Esophagus squamous epithelium (tissue), 5 donors: ENCODE measurements at places on chromosomes 3 and 15.

DNA sequence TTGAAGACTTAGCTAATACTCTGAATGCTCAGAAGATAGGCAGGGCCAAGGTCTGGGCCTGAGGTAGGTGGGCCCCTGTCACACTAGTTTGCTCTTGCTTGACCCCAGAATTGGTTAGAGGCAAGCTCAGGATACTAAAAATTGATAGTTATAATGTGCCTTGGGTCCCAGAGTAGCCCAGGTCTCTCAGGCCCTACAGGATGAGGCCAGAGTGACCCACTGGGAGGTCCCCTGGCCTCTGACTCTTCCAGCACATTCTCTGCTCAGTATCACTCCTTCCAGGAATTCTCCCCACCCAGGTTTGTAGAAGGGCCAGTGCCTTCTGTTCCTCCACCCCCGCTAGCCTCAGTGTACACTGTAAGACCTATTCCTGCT, 667 bp upstream of the KLHDC8B start:
- DNase-seq, result no peak

GRCh38 chr3:95905182-95905581, 909.2 kb upstream of the EPHA6 start:
- DNase-seq, result no peak

DNA sequence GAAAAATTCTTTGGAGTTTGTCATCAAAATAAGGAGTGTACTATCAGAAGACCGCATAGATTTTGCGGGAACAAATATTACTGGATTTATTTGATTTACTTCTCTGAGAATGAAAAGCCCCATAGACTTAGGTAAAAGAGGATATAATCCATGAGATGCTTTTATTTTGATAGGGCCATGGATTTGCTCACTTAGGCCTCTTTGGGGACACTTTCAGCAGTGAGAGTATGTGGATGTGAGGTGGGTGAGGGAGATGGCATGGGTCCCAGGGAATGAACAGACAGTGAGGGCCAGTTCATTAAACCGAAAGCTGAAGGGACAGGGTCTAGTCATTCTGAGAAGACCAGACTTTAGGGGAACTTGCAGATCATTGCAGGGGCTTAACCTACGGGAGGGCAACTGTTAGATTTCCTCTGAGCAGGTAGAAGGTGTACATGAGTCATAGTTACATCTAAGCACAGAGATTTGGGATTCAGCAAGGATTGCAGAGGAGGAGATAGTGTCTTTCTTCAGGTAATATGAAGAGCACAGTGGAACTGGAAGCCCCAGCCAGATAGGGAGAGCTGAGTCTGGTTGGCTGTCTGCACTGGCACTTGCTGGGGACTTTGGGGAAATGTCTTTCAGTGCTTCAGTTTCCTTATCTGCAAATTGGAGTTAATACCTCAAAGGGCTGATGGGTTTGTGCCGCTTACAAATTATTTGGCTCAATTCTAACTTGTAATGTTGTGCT, 30.8 kb downstream of the SH3GL3 start:
- no peak for DNase-seq

DNA sequence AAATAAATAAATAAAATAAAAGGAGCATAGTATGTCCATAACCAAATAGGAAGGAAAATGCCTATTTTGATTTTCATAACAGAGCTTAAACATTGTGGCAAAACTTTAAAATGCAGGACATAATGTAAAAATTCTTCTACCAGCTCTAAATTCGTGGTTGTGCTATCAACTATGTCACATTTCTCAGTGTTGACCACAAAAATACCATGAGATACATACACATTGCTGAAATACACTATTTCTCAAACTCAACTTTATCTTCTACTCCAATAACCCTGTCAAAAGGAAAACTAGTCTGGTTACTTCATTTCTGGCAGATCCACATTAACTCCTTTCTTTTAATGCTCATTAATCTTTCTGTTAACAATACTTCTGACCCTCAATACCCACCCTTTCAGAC, 523.2 kb downstream of the FHIT start:
- no peak for DNase-seq

DNA sequence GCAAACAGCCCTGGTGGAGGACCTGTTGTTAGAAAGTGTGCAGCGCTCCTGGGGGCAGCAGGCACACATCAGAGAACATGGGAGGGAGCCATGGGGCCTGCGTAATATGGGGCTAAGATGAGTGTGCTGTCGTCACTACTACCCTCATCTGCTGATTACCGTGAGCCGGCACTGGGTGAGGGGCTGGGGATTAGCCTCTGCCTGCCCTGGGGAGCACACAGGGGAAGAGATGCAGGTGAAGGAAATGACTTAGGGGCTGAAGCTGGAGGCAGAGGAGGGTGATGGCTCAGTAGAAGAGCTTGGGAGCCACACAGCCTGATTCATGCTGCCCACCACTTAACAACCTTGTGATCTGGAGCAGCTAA, 33.6 kb upstream of the LINGO1 start:
- DNase-seq, result no peak

DNA sequence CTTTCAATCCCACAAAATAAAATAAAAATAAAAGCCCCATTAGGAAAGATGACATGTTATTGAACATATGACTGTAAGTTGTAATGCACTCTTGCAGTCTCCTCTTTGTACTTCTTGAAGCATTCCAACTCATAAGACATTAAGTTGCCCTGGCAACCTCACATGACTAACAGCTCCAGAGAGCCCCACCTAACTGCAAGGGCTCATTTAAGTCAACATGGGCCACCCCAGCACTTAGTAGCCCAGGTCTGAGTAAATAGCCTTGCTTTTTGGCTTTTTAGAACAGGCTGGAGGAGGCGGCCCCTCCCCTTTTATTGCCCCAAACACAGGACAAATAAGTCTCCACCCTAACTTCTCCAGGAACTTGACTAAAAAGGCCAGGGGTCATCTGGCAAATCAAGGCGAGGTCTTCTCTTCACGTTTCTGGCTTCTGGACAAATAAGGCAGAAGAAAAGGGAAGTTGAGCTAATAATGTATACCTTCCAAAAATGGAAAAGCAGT, 135.1 kb downstream of the TMCO5A start:
- no peak for DNase-seq

DNA sequence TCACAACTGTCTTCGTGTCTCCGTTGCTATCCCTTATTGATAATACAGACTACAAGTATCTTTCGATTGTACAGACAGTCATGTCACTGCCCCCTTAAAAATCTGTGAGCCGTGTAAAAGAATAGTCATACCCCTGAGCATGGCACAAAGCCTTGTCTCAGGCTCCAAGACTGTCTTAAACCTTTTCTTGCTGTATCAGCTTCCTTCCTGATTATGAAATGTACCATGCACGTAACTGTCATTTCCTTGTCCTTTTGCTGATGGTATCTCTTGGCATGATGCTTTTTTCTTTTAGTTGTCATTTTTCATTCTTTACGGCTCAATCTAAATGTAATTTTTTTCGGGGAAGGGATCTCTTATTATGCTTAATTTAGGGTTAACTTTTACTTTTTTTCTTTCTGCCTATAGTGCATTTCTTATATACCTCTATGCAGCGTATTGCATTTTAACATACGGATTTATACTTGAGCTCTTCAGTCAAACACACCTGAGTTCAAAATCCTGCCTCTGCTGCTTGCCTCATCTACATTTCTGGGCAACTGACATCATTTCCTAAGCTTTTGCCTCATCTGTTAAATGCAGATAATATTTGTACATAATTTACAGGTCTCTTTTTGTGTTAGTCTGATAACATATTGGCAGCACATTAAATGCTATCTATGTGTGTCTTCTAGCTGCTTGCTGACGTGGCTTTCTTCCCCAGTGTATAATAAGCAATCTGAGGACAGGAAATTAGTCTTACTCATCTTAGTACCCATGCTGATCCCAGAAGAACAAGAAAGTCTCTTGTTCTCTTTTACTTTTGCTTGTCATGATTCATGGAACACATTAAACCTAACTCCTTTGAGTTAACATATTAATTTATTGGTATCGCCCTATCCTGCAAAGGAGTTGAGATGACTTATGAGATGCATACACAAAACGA, 57.3 kb downstream of the ROBO2 start:
- DNase-seq, result no peak

DNA sequence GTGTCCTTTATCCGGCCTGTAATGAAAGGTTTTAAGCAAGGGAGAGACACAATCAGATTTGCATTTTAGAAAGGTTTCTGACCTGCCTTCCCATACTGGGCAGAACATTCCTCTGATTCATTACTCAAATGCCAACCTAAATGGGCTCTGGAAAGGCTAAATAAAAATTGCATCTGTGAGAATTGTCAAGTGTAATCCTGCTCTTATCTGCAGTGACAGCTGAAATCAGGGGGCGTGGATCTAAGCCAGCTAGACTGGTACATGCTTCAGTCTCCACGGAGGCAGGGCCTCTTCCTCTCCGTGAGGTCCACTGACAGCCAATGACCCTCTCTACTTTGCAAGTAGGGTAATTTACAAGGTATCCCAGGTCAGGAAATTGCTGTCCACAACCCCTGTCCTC, 32.5 kb upstream of the MINAR1 start:
- no peak for DNase-seq

- no peak for DNase-seq
These were observed 59.0 kb downstream of the DPPA2 start for GRCh38 chr3:109257269-109257668.

- no peak for DNase-seq
These were observed 118.0 kb downstream of the ABI3BP start for GRCh38 chr3:100875239-100875638.

- no peak for DNase-seq
These were observed 14.2 kb downstream of the RAB8B start for GRCh38 chr15:63203451-63204090.

DNA sequence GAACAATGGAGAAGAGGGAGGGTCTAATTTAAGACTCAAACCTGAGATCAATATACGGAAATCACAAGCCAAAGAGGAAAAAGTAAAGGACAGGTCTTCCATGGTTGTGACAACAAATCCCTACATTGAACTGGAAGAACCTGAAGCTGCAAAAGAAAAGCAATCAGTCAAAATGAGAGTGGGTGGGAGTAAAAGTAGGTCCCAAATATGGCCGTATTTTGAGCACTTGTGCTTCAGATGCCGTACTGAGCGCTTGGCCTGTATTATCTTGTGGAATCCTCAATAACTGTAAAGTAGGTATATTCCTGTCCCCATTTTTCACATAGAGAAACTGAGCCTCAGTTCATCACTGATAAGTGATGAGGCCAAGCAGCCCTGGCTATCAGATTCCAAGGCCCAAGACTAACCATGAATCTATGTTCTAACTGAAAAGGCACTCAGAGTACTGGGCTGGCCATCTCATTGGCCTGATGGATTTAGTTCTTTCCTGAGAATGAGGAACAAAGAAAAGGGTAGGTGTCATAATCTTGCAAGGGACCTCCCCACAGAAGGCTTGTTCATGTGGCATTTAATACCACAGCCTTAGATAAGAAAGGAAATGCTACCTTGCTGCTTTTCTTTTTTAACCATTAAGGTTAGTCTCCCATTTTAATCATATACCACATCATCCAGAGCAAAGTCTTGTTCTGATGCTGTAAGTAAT, 52.5 kb downstream of the LRRN1 start:
- no peak for DNase-seq

DNA sequence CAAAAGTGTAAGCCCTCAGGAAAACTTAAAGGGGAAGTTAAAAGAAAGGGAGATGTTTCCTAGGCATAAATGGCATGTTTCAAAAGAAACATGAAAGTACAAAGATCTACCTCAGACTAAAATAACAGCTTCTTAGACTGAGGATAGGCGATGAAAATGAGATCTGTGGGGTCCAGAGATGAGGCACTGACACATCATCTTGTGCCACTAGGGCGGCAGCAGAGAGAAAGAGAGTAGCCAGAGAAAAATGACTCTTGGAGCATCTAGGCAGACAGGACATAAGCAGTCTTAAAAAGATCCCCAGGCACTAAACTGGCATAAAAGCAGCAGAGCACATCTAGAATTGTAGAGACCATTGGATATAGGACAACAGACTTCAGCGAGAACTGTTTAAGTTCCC, 42.5 kb upstream of the RFX7 start:
- DNase-seq, result no peak

DNA sequence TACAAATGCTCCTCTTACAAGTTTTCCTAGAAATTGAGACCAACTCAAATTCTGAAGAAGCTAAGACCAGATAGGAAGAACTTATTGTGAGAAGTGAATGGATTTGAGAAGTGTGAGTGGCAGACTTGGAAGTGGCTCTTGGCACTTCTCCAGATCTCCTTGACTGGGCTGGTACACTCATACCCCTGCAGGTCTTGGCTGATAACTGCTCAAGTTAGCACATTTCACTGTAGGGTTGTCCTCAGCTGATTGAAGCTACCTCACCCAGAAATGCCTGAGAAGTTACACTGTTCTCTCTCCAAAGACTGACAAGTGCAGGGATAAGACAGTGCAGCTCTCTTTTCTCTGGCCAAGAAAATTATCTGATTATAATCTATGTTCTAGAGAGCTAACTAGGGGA, 16.5 kb upstream of the CLDN1 start:
- DNase-seq, result no peak

DNA sequence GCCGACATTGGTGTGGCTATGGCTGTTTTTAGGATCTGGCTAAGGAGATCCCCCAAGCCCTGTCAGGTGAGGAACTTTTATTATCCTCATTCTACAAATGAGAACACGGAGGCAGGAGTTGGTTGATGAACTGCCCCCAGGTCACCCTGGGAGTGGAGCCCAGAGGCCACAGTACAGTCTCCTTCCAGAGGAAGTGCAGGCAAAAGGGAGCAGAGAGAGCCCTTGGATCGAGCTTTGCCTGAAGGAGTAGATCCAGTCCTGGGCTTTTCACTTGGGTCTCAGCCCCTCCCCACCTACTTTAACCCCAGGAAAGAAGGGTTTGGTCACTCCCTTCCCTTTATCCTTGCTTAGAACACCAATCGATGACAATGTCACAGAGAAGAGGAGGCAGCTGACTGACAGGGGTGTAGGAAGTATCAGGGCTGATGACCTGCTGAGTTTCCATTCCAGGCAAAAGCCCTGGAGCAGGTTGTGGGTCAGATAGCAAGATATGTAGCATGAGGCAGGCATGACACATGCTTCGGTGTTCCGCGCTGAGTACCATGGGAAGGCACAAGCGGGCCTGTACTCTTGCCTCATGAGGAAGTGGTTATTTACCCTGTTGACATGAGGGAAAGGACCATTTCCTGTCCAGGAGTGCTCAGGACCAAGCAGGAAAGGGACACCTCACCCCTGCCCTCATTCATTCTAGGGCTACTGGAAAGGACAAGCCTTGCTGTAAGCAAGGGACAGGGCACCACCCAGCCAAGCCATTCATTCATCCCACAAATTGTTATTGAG, 5.8 kb upstream of the PLA2G4D start:
- no peak for DNase-seq

DNA sequence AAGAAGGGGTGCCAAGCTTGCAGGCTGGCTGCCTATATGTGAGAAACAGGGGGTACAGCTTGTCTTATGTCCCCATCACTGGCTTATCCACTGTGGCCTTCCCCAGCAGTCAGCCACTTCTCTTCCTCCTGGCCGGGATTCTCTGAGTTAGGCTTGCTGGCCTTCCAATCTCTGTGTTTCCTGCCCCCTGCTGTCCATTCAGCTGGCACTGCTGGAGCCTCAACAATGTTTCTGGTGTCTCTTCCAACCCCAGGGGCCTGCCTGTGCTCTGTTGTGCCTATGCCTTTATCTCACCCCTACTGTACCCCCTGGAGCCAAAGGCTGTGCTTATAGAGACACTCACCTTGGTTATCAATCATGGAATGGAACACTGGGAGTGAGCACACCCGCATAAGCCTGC, 36.5 kb downstream of the ANAPC13 start:
- no peak for DNase-seq

- no peak for DNase-seq
These were observed 41.4 kb upstream of the INSYN1 start for GRCh38 chr15:73794443-73795133.

- DNase-seq, result no peak
These were observed 3.1 kb downstream of the CPLX3 start for GRCh38 chr15:74829486-74829885.
